ENCODE measurements at places on chromosomes 4 and X. TPM values are rescaled to one million over a fixed set of nuclear protein-coding genes. Genes with fewer than 3 reads are reported as not detected.
A peak's percentile ranks its signal among the peaks of the same experiment; 100 is the strongest.

- no peaks in the 10 kb centered on the region for H3K36me3 ChIP-seq
- no peak for DNase-seq
- no peak overlapping the region for H3K27ac ChIP-seq
- H3K4me3 ChIP-seq = no peak overlapping the region
- H3K4me1 ChIP-seq = no peaks in the 10 kb centered on the region
- no peaks in the 10 kb centered on the region for H3K27me3 ChIP-seq
Observed at GRCh38 chr4:158122501-158122900, 50.3 kb downstream of the GASK1B start.

GRCh38 chr4:2743518-2744445 is 12.4 kb downstream of the TNIP2 start:
- H3K36me3 ChIP-seq = peaks cover 46% of the 10 kb centered on the region
- peaks cover 20% of the 10 kb centered on the region for H3K4me1 ChIP-seq
- H3K27me3 ChIP-seq = no peaks in the 10 kb centered on the region
- no peak overlapping the region for H3K4me3 ChIP-seq

ANKRD37 gene
- 4.2 TPM for total RNA-seq

DNA sequence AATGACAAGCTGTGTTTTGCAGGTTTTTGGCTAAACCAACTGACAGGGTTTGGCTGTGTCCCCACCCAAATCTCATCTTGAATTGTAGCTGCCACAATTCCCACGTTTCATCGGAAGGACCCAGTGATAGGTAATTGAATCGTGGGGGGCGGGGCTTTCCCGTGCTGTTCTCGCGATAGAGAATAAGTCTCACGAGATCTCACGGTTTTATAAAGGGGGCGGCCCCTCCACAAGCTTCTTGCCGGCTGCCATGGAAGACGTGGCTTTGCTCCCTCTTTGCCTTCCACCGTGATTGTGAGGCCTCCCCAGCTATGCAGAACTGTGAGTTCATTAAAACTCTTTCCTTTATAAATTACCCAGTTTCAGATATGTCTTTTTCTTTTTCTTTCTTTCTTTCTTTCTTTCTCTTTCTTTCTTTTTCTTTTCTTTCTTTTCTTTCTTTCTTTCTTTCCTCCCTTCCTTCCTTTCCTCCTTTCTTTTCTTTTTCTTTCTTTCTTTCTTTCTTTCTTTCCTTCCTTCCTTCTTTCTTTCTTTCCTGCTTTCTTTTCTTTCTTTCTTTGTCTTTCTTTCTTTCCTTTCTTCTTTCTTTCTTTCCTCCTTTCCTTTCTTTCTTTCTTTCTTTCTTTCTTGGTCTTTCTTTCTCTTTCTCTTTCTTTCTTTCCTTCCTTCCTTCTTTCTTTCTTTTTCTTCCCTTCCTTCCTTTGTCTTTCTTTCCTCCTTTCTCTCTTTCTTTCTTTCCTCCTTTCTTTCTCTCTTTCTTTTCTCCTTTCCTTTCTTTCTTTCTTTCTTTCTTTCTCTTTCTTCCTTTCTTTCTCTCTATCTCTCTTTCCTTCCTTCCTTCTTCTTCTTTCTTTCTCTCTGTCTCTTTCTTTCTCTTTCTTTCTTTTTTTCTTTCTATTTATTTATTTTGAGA is 54.8 kb downstream of the SHOX start:
- no peaks in the 10 kb centered on the region for H3K4me1 ChIP-seq
- no peaks in the 10 kb centered on the region for H3K36me3 ChIP-seq
- no peak overlapping the region for H3K4me3 ChIP-seq

KLB gene
- total RNA-seq = not detected

DNA sequence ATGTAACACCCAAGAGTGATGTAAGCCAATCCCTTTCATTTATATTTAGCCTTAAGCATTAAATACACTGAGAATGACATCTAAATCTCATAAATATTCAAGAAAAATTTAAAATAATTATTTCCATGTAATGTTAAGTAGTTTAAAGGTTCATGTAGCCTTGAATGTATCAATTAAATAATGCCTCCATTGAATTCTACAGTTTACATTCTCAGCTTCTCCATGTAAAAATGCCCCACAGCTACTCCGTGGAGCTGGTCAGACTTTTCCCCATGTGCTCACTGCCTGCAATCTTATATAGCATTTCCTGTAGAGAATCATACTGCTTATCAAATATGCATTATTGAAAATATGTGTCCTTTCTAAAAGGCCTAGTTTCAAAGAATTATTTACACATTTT is 25.4 kb downstream of the AP1S2 start:
- H3K36me3 ChIP-seq = no peaks in the 10 kb centered on the region
- no peak overlapping the region for H3K4me3 ChIP-seq
- H3K27me3 ChIP-seq = no peaks in the 10 kb centered on the region
- no peaks in the 10 kb centered on the region for H3K4me1 ChIP-seq
- DNase-seq = no peak

GRCh38 chrX:40622479-40623138 is 619 bp upstream of the MPC1L start:
- no peaks in the 10 kb centered on the region for H3K27me3 ChIP-seq
- H3K4me1 ChIP-seq = no peaks in the 10 kb centered on the region
- no peak for DNase-seq
- no peaks in the 10 kb centered on the region for H3K36me3 ChIP-seq
- no peak overlapping the region for H3K4me3 ChIP-seq

GRSF1 gene
- total RNA-seq = 71.6 TPM

GRCh38 chr4:85358831-85359230 is 116.1 kb upstream of the ARHGAP24 start:
- H3K4me3 ChIP-seq = no peak overlapping the region
- no peak for DNase-seq
- H3K36me3 ChIP-seq = no peaks in the 10 kb centered on the region

RHOXF2 gene
- total RNA-seq = not detected

LRCH2 gene
- 4.7 TPM for total RNA-seq

ARHGAP10 gene
- total RNA-seq = 36.7 TPM

NAAA gene
- 20.3 TPM for total RNA-seq

RPS6KA6 gene
- 0.69 TPM for total RNA-seq

DNA sequence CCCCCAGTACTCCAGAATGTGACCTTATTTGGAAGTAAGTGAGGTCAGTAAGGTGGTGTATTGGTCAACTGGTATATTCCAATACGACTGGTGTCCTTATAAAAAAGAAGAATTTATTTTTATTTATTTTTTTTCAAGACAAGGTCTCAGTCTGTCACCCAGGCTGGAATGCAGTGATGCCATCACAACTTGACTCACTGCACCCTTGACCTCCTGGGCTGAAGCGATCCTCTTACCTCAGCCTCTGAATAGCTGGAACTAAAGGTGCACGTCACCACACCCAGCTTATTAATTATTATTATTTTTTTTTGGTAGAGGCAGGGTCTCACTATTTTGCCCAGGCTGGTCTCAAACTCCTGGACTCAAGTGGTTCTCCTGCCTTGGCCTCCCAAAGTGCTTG is 115.1 kb upstream of the PITX2 start:
- H3K4me3 ChIP-seq = no peak overlapping the region
- no peak for DNase-seq
- no peaks in the 10 kb centered on the region for H3K27me3 ChIP-seq
- peaks cover 9% of the 10 kb centered on the region for H3K4me1 ChIP-seq
- H3K27ac ChIP-seq = no peak overlapping the region

MANBA gene
- total RNA-seq = 7.7 TPM

NDST4 gene
- total RNA-seq = not detected

DNA sequence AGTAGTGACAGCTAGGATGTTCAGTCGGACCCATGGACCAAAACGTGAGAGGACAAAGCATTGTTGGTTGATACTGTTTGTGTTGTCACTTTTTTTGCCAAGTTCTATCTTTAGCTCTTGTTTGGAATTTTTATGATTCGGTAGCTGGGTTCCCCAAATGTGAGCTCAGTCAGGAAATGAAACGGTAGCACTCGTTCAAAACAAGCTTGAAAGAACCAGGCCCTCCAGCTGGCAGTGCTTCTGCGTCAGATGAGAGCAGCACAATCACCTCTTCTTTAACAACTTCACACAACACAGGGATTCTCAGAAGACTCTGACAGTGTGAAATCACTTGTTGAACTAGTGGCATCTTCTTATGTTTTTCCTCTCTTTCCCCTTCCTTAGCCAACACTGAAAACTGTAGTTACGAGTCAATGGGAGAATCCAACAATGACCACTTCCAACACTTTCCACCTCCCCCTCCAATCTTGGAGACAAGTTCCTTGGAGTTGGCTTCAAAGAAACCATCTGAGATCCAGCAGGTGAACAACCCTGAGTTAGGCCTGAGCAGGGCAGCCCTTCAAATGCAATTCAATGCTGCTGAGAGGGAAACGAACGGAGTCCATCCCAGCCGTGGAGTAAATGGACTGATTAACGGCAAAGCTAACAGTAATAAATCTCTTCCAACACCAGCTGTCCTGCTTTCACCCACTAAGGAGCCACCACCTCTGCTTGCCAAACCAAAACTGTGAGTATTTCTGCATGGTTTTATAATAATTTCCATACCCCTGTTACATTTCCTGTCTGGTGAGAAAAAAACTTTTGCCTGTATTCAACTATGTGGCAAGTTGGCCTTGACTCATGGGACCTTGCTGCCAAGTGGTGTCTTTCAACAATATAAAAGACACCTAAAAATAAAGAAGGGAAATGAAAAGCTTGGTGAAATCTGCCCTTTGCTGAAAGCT is 214.6 kb downstream of the PALLD start:
- H3K4me1 ChIP-seq = peaks cover 12% of the 10 kb centered on the region
- H3K4me3 ChIP-seq = no peak overlapping the region
- DNase-seq = peak; percentile 70

DNA sequence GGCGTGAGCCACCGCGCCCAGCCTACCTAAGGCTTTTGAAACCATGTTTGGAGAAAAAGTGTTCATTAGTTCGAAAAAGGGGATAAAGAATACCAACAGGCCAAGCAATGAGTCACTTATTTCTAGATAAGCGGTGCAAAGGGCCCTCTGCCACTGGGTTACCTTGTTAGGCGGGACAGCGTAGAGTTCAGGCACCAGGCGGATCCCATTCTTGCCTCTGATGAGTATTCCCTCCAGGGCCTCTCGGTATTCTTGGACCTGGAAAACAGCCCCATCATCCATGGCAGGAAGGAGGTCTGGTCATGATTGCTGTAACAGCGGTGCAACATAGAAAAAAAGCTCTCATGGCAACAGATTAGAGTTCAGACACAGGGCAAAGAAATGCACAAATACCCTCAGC is 48.0 kb downstream of the PHKA2 start:
- no peak for DNase-seq
- no peak overlapping the region for H3K4me3 ChIP-seq
- no peaks in the 10 kb centered on the region for H3K36me3 ChIP-seq
- no peaks in the 10 kb centered on the region for H3K27me3 ChIP-seq

DNA sequence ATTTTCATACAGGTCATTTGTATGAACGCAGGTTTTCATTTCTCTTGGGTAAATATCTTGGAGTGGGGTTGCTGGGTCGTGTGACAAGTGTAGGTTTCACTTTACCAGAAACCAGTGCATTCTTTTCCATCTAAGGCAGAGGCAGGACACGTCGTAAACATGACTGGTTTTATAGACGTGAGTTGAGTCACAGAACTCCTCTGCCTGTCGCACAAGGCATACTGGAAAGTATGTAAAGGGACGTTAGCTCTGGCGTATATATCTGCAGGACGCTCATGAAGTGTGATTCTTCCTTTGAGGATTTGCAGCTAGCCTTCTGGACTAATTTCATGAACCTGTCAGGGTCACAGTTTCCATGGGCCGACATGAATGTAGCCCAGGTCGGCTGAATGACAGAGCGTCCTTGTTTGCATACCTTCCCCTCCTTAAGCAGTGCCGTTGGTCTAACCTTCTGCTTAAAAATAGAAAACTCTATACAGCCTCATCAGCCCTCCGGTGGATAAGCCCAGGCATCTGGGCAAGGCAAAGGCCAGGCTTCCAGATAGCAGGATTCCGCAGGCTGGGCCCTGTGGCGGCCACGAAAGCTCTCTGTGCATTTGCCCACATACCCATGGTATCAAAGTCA is 106.0 kb downstream of the GPR143 start:
- H3K27me3 ChIP-seq = no peaks in the 10 kb centered on the region
- DNase-seq = no peak
- H3K4me3 ChIP-seq = no peak overlapping the region
- H3K4me1 ChIP-seq = peaks cover 20% of the 10 kb centered on the region
- H3K27ac ChIP-seq = no peak overlapping the region

TMSB15C gene
- 6.9 TPM for total RNA-seq

- DNase-seq = no peak
- peaks cover 12% of the 10 kb centered on the region for H3K4me1 ChIP-seq
- H3K4me3 ChIP-seq = no peak overlapping the region
- H3K27ac ChIP-seq = no peak overlapping the region
- no peaks in the 10 kb centered on the region for H3K36me3 ChIP-seq
- peaks cover 63% of the 10 kb centered on the region for H3K27me3 ChIP-seq
Observed at GRCh38 chr4:108166441-108167315, 2.1 kb downstream of the LEF1 start.

NDNF gene
- total RNA-seq = not detected

GRCh38 chrX:13759152-13759718 is 24.7 kb downstream of the OFD1 start:
- no peak overlapping the region for H3K4me3 ChIP-seq
- H3K4me1 ChIP-seq = no peaks in the 10 kb centered on the region
- no peaks in the 10 kb centered on the region for H3K36me3 ChIP-seq
- H3K27ac ChIP-seq = no peak overlapping the region

DNA sequence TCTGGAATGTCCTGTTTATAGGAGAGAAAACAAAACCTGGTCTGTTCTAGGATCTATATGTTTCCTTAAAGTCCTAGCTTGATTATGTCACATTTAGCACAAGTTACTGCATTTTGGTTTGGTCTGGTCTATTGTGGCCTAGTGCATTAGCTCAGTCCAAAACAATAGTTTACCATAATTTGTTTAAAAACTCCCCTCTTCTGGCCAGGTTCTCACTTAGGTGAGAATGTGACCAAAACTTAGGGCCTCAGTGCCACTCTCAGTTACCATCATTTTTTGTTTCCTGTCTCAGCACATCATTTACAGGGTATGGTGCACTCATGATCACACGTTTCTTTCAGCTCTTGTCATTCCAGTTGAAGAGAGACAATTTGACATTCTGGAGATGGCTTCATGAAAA is 378.5 kb downstream of the KLHL4 start:
- H3K27ac ChIP-seq = no peak overlapping the region
- H3K27me3 ChIP-seq = no peaks in the 10 kb centered on the region
- DNase-seq = no peak
- H3K4me3 ChIP-seq = no peak overlapping the region
- H3K36me3 ChIP-seq = no peaks in the 10 kb centered on the region
- H3K4me1 ChIP-seq = no peaks in the 10 kb centered on the region

GRCh38 chrX:14913241-14913640 is 40.0 kb downstream of the MOSPD2 start:
- peaks cover 6% of the 10 kb centered on the region for H3K4me1 ChIP-seq
- peaks cover 3% of the 10 kb centered on the region for H3K36me3 ChIP-seq
- H3K27ac ChIP-seq = no peak overlapping the region
- no peak overlapping the region for H3K4me3 ChIP-seq
- no peak for DNase-seq
- no peaks in the 10 kb centered on the region for H3K27me3 ChIP-seq

DNA sequence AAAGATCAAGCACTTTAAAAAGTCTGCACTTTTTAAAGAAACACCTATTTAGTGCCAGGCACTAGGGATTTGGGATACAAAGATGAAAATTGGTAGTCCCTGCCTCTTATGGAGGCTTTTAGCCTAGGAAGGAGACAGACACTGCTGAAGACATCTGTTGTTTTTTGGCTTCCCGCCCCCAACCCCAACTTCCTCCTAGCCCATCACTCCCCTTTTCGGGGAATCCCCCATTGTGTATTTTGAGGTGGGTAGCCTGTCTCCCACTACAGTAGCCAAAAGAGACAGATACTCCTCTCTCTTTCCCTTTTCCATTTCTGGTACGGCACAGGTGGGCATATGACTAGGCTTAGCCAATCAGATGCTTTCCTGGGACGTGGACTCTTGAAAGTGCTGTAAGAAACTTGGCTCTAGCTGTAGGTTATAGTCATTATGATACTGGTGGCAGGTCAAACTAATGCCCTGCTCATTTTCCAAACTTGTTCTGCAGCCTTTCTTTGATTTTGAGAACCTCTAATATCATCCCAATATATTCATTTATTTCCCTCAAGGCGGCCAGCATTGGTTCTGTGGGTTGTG is 194.6 kb upstream of the RBPJ start:
- no peak for DNase-seq
- no peaks in the 10 kb centered on the region for H3K27me3 ChIP-seq
- H3K36me3 ChIP-seq = no peaks in the 10 kb centered on the region

Measured in endothelial cell of umbilical vein (primary cell).